Activated CD4-positive, alpha-beta T cell treated with anti-CD3 and anti-CD28 coated beads for 1 hour (primary cell): ENCODE measurements at places on chromosomes 6 and 20.

DNA sequence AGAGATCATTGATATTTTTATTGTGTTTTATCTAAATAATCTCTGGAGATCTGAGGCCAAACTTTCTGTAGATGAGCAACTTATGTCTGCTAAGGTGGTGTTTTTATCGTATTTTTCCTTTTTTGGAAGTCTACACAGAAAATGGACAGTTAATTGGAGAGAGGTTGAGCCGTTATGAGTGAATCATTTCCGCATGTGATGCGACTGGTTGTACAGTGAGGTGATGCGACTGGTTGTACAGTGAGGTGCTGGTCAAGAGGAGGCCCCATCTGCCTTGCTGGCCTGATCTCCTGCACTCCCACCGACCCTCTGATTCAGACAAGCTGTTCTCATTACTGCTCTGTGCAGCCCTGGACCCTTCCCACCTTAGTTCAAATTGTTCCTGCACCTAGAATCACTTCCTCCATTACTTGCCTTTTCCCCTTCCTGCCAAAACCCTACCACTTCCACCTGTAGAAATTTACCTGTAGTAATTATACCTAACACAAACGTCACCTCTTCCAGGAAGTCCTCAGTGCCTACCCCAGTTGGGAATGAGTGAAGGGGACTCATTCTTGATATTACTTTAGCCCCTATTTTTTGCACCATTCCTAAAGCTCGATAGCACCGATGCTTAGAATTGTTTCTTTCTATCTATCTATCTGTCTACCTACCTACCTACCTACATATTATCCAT, 100.3 kb downstream of the ZDHHC14 start:
- no peak for DNase-seq

GRCh38 chr20:60967431-60968316, 284.4 kb upstream of the CDH4 start:
- no peak for DNase-seq

- DNase-seq: peak; percentile 5
Observed at GRCh38 chr20:17615645-17616479, 46.0 kb downstream of the DSTN start.

GRCh38 chr20:53804920-53805894, 211.6 kb upstream of the ZNF217 start:
- no peak for DNase-seq

- no peak for DNase-seq
Observed at GRCh38 chr6:40253420-40253819, 319.2 kb upstream of the MOCS1 start.

DNA sequence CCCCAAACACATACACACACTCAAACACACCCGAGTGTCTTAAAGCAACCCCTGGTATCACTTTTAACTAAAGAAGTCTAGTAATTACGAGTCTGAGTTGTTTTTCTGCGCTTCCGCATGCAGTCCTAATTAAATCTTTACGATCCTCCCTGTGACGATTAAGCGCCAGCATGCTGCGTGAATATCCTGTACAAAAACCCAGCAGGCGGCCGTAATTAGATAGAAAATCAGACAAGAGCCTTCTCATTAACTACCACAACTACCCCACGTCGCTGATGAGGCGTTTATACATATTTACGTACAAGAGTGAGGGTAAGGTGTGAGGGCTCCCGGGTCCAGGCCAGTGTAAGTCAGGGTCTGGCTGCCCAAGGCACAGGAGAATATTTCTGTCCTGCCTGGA, 8.1 kb downstream of the TFAP2B start:
- DNase-seq: no peak
